ENCODE measurements at places on chromosomes 5 and 9.
A peak's percentile ranks its signal among the peaks of the same experiment; 100 is the strongest.

DNA sequence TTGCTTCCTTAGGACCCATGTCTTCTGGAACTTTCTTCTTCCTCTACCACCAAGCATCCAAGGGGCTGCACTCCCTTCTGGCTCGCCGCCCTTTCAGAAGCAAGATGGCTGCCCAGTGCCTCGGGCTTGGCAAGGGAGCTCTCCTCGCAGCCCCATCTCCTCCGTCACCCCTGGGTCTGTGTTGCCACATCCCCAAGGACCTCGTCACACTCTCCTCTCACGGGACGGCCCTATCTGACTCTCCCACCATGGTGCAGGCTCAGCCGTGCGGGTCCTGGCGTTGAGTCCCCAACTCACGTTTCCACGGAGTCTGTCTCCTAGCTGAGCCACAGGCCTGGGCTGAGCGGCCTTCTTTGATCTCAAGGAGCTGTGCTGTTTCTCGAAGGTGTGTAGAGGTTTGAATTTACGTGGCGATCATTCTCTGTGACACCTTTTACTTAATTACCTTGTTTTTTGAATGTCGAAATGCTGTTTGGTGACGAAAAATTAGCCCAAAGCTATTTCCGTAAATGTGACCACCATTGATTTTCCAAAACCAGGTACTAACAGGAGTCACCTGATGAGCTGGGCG is 15.0 kb upstream of the SCGB3A1 start:
- no peak for DNase-seq

DNA sequence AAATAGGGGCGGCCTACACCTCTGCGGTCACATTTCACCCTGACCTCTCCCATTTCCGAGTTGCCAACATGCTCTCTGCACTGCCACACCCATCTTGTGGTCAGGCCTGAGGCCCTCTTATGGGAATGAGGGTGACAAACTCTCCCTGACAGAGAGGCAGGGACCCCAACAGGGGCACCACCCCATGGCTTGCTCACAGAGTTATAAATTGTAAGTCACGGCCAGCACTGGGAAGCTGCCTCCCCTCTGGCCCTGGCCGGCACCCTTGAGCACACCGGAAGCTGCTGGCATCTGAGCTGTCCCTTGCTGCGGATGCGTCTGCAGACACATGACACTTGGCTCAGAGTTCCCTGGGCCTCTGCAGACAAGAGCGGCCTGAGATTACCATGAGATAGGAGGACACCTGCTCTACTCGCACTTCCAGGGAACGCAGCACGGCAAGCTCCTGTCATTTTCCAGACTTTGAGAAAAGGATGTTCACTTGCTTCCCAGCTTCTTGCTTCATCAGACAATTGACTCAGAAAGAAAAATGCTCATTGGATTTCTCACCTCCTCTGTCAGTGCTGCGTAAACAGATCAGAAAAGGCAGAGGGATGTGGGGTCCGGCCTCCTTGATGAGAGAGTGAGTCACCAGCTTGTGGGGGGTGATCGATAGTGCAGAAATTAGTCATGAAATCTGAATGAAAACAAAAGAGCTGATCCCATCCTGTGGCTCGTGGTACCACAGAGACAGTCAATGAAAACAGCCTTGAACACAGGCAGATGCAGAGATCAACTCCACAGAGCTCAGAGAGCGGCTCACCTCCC is 269.8 kb downstream of the SYK start:
- no peak for DNase-seq

DNA sequence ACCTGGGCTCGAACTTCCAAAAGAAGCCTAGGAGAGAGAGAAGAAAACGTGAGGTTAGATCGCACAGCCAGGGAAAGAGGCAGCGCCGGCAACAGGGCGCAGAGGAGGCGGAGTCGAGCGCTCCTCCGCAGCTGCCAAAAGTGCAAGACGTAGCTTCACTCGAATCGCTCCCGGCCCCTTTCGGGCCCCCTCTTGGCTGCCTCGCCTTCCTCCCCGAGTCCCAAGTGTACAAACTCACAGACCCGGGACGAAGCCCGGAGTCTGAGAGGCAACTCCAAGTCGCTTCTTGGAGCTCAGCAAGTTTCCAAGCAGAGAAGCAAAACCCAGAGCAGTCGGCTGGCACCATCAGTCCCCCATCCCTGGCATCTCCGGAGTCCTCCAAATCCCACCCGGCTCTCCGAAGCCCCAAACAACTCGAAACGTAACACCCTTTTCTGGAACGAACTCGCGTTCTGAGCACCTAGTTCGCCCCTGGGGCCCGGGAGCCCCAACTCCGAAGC is 1.2 kb downstream of the MIER3 start:
- DNase-seq, result peak; percentile 31

DNA sequence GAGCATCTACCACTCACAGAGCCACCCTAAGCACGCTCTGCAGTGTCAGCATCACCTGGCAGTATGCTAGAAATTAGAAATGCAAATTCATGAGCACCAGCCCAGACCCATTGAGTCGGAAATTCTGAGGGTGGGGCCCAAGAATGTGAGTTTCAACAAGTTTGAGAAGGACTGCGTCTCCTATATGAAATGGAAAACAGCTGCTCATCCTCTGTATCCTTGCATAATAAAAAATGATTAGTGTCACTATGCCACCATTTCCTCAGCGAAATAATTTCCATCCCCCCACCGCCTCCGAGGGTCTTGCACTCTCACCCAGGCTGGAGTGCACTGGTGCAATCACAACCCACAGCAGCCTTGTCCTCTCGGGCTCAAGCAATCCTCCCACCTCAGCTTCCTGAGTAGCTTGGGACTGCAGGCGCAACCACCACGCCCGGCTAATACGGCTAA is 1.3 kb upstream of the IQGAP2 start:
- no peak for DNase-seq

- no peak for DNase-seq
These were observed 505.6 kb downstream of the MAN2A1 start for GRCh38 chr5:110195288-110195687.

DNA sequence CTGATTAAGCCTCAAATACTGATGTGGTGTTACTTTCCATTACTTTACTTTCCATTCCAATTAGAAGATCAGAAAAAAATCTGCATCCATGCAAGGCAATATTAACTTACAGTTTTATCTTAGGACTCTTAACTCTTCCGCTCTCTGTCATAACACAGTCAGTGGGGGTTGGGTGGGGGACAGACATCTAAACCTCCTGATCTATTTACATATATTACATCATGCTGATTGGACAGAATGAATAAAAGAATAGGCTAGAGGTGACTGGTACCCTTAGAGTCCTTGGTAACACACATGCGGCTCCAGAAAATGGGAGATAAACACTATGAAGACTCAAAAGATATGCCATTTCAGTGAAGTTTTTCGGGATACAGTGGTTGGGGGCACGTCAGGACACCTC is 27.6 kb downstream of the RAPGEF6 start:
- no peak for DNase-seq

GRCh38 chr9:129473523-129474244 is 147.2 kb downstream of the C9orf50 start:
- no peak for DNase-seq

All from stimulated activated CD8-positive, alpha-beta memory T cell treated with anti-CD3 and anti-CD28 coated beads, Interleukin-2, amount 100 ng/mL, for 1 hour (primary cell).